ENCODE measurements at places on chromosomes 2 and 18.

DNA sequence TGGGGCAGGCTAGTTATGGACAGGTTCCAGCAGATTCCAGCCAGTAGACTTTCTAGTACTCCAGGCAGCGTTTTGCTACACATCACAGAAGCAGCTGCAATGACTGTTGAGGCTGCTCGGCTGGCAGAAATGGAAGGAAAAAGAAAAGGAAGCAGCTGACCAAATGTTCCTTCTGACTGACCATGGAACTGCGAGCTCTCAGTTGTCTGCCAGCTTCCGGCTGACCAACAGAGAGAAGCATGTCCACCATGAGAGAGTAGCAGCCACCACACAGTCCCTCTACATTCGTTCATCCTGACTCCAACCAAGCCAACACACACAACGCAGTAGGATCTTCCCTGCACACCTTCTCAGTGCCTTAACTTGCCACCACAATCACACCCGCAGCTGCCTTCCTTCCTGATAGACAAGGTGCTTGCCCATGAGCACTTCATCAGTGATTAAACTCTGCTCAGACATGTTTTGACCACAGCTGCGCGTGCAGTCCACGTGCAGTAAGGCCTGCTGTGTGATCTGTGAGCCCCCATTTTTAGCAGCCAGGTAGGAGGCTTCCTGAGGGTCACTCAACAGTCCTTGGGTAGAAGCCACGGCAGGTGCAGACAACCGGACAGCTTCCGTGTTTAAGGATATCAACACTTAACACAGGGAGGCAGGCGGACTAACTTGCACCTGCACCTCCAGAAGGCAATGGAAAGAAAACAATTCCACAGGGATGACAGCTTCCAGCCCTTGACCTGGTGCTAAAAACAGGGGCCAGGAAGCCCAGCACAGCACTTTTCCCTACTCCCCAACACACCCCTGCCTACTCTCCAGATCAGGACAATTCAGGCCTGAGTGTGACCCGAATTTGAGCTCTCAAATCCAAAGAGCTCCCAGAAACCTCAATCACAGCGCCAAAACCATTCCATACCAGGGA lies 996 bp downstream of the TGFBRAP1 start:
- peak; percentile 45 for DNase-seq

GRCh38 chr2:199979832-199980628 lies 24.6 kb downstream of the MAIP1 start:
- peak; percentile 66 for DNase-seq

DNA sequence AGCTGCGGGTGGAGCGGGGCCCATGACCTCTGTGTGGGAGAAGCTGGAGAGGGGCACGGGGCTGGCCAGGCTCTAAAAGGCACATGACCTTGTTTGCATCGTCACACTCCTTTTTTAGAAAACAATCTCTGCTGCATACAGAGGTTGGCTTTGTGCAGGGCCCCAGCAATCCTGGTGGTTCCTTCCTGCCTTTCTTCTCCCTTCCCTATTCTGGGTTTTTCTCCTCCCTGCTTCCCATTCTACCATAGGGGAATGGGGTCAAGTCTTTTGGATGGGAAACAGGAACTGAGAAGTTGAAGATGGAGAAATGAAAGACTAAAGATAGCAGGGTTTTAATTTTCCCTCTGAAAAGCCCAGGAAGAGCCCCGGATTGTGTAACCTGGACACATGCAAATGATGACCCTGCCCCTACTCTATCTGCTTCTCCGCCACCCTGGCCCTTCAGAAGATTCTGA lies 53.9 kb downstream of the ASAP2 start:
- DNase-seq = no peak

DNA sequence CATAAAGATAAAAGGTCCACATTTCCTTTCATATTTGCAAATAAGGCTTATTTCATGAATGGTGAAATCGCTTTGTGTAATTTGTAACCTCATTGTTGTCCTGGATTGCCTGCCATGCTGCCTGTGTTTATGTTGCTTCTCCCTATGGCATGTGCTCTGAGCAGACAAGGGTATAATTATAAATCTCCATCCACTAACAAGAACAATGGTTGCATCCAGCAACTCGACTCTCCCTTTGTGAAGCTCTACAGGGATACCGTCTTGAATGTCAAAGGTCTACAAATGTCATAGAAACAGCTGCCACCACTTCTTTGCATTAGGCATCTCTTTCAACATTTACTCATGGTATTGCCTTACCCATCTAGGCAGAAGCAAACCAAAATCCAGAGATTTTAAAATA lies 209.6 kb downstream of the SLC8A1 start:
- DNase-seq = no peak

GRCh38 chr18:40676668-40677067 lies 1278.4 kb upstream of the PIK3C3 start:
- no peak for DNase-seq

GRCh38 chr2:40400336-40400953 lies 51.4 kb downstream of the SLC8A1 start:
- no peak for DNase-seq
